ENCODE measurements at places on chromosomes 3 and 15.

DNA sequence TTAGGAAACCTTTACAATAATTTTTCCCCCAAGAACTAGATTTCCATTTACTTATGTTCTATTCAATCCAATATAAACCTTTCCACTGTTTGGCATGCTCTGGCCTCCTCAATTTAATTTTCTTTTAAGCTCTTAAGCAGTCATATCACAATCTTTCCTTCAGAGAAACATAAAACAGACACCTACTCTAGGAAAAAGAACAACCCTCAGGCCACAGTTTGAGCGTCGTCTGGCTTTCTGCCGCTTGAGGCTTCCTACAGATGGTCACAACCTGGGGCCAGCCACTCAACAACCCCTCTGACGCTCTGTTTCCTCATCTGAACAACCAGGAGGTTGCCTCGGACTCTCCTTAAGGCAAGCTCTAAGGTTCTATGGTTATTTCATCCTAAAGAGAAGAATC lies 143.3 kb downstream of the ADAMTS17 start:
- no peak for DNase-seq

DNA sequence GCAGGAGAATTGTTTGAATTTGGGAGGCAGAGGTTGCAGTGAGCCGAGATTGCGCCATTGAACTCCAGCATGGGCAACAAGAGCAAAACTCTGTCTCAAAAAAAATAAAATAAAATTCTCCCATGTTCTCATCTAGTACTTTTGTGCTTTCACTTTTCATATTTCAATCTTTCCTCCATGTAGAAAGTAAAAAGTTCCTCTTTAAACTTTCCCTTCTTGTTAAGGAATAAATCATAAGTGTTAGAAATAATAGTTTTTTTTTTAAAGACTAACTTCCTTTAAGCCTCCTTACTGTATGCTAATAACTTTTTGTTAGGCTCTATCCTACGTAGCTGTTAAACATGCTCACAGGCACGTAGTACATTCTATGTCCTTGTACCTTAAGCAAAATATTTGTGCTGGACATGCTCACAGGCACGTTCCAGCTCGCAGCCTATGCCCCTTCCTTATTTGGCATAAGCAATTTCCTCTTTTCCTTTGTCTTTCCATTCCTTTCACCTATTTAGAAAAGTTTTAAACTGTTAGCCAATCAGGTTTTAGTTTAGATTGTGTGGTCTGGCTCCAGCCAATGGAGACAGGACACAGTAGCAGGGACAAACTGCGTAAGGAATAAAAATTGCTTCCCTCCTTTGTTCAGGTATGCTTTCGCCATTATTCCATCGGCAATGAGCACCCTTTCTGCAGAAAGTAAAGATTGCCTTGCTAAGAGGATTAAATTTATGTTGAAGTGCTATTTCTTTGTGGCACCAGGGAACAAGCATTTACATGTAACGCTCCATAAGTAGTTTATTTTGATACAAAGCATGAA lies 38.9 kb upstream of the PIK3CB start:
- no peak for DNase-seq

GRCh38 chr3:173732237-173732636 lies 334.7 kb downstream of the NLGN1 start:
- no peak for DNase-seq

DNA sequence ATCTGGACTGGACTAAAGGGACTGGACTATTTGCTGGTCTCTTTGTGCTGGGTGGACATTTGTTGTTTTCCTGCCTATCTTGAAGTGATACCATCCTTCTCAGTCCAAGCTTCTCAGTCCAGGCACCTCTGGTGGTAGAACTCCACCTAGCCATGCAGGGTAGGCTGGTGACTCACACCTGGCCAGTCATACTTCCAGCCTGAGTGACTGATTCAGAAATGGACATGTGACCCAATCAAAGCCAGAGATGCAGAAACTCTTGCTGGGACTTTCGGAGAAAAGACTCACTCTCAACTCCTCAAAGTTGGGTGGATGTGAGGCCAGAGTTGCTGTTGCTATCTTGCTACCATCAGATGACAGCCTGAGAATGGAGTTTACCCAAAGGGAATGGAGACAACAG lies 5.6 kb upstream of the ASB14 start:
- no peak for DNase-seq

- no peak for DNase-seq
Observed at GRCh38 chr15:81190922-81191507, 5.7 kb upstream of the IL16 start.

GRCh38 chr3:15204005-15204404 lies 2.0 kb upstream of the CAPN7 start:
- DNase-seq, result no peak

DNA sequence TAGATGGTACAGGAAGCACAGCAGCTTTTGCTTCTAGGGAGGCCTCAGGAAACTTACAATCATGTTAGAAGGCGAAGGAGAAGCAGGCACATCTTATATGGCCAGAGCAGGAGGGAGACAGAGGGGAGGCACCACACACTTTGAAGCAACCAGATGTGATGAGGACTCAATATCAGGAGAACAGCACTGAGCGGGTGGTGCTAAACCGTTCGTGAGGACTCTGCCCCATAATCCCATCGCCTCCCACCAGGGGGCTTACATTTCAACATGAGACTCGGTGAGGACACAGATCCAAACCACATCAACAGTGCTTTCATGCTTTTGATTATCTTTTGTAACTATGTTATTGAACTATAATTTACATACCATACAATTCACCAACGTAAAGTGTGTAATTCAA lies 7.6 kb upstream of the TMEM44 start:
- no peak for DNase-seq

- DNase-seq, result no peak
Observed at GRCh38 chr15:99438691-99439523, 126.9 kb upstream of the MEF2A start.

GRCh38 chr15:75076277-75076676 lies 52.9 kb downstream of the PPCDC start:
- no peak for DNase-seq

GRCh38 chr3:147934451-147935180 lies 525.5 kb downstream of the ZIC1 start:
- no peak for DNase-seq

DNA sequence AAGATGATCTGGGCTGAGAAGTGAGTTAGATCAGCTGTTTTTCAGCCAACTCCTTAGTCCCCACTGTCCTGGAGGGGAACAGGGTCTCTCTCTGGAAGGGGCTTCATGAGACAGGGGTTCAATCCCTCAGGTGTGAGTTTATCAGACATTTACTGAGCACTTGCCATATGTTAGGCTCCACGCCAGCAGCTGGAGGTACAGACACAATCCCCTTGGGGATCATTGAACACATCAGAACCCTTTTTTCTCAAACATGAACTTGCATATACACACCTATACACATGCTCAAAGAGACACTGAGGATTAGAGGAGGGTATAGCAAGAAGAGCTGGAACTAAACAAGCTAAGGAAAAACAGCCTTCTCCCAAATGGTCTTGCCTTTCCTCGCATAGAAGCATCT lies 5.5 kb upstream of the BMF start:
- no peak for DNase-seq

DNA sequence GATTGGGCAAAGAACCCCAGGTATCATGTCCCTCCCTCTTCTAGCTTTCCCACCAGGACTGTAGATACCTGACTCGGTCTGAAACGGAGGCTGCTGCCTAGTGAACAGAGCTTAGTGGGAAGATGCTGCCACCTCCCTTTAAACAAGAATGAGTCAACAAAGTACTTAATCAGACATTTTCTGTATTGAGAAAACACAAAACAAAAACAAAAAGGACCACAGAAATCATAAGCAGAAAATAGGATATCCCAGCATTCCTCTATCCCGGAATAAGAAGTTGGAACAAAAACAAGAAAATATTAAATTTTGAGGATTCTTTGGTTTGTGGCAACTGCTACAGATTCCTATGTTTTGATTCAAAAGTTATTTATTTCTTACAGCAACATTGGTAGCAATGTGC lies 51.7 kb upstream of the COL8A1 start:
- no peak for DNase-seq

- DNase-seq, result no peak
Observed at GRCh38 chr3:14630404-14631100, 21.0 kb upstream of the CCDC174 start.

- DNase-seq, result no peak
Observed at GRCh38 chr3:15023249-15023648, 41.9 kb downstream of the MRPS25 start.

DNA sequence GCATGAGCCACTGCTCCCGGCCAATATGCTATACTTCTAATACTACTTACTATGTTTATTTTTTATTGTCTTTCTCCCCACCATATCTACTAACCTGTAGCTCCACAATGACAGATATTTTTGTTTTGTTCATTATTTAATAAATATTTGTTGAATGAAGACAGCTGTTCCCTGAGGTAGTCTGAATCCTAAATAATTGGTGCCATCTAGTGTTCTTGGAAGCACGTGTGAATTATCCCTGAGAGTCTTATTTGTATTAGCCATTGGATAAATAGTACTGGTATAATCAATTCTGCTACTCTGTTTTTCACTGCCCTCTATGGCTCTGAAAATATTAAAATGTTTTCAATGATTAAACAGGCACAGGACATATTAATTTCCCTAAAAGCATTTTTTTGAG lies 5.6 kb upstream of the APPL1 start:
- no peak for DNase-seq

- DNase-seq, result no peak
Observed at GRCh38 chr3:114848082-114848481, 299.0 kb downstream of the ZBTB20 start.

GRCh38 chr3:128825117-128825725 lies 54.2 kb upstream of the ACAD9 start:
- no peak for DNase-seq

- no peak for DNase-seq
Observed at GRCh38 chr3:52198643-52199608, 966 bp downstream of the ALAS1 start.

DNA sequence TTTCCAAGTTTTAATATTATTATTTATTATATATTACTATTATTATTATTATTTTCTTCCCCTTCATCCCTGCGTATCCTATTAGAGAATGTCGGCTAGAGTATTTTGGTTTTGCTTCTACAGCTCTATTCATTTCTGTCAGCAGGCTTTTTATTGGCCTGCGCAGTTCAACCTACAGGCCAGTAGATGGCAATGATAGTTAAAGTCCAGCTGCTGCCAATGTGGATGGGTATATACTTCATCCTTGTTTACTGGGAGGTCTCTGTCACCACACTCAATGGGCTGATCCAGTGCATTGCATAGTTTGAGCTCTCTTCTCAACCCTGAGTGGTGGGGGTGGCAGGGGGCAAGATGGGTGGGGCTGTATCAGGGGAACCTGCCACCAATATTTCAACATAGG lies 799.8 kb downstream of the NSUN3 start:
- no peak for DNase-seq

DNA sequence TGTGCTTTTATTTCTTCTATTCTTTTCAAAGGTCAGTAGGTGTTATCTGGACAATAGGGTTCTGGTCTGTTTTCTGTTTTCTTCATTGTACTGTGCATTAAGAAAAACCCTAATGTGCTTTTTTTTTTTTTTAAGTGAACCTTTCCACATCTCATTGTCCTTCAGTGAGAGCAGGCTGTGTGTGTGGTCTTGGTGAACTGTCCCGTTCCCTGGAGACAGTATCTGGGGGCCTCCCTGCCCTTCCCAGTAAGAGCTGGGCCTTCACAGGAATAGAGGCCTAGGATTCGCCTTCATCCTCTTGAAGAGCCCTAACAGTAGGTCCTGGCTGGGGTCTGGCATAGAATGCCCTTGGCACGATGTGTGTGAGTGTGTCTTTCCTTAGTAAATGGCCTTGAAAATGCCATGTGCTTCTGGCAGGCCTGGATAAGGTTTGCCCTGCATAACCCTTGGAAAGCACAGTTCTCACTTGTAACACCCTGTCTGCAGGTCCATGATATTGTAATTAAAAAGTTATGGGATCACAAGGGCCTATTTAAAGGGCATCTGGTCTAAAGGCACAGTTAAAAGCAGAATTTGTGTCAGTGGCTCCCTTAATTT lies 81.2 kb downstream of the IGF1R start:
- DNase-seq, result no peak

DNA sequence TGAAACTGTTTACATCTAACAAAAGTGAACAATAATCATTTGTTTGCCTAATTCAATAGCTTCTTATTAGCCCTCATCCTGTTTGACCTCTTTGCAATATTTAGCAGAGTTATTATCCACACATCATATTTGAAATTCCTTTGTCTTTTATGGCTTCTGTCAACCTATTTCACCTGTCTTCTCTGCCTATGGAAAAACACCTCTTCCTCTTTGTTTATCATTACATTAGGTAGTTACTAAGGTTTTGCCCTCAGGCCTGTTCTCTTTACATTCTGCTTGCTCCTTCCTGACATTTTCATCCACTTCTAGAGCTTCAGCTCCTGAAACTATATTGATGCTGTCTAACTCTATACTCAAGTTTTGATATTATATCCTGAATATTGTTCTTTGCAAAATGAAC lies 183.0 kb downstream of the SUCNR1 start:
- no peak for DNase-seq
